ENCODE measurements at places on chromosomes 4 and X.
A peak's percentile ranks its signal among the peaks of the same experiment; 100 is the strongest.

- DNase-seq: no peak
Measured at GRCh38 chr4:99329876-99330275, 8.7 kb upstream of the ADH1B start.

DNA sequence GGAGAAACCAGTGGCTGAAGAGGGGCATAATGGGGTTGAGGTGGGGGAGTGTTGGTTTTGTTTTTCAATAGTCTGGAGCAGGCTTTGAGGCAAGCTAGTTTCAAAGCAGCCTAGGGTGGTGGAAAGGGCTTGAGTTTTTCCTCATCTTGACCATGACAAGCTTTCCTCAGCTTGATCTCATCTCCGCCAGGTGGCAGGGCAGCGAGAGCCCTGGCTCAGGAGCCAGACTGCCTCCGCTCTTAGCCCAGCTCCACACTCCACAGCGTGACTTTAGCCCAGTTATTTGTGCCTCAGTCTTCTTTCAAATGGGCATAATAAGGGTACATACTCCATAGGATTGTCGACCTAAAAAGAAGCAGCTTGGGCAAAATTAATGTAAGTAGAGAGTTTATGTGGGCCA is 29.9 kb upstream of the SOWAHD start:
- no peak for DNase-seq

- DNase-seq: no peak
Measured at GRCh38 chrX:129996120-129996519, 13.7 kb downstream of the BCORL1 start.

DNA sequence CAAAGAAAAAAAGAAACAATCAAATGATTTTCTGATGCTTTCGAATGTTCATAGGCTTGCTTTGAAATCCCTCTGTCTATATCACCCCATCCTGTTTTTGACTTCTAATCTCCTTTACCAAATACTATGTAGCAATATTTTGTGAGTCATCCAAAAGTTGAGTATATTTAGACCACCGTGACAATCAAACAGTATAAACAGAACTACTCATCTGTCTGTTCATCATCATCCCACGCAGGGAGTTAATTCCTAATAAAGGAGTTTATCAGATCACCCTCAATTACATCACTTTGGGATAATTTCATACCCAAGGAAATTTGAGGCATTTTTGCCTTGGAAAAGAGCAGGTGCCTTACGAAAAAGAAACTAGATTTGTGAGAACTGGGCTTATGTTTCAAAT is 212.9 kb downstream of the CBR4 start:
- DNase-seq: no peak

- no peak for DNase-seq
Measured at GRCh38 chr4:182179105-182179504, 64.1 kb upstream of the TENM3 start.

DNA sequence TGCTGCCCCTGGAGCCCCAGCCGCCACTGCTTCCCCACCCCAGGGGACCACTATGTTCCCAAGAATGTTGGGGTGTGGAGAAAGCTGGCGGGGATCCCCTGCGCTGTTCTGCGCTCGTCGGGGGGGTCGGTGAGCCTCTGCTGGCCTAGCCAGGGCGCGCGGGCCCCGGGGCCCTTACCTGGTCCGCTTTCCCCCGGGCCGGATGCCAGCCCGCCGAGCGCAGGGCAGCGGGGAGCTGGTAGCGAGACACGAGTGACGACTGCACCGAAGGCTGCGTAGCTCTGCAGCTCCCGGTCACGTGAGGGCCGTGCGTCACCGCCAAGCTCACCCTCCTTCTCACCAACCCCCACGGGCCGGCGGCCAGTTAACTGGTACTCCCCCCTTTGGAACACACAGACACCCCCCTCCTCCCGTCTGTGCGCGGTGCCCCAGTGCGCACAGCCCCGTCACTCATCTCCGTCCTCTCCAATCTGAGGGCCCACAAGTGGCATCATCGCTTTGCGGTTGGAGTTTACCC is at the start of gene BEX1:
TSS of gene BEX1 (minus strand) at position 254 of the 517 bp plus-strand sequence. CDS start 897 bp downstream, outside the sequence.
- DNase-seq: peak; percentile 6

DNA sequence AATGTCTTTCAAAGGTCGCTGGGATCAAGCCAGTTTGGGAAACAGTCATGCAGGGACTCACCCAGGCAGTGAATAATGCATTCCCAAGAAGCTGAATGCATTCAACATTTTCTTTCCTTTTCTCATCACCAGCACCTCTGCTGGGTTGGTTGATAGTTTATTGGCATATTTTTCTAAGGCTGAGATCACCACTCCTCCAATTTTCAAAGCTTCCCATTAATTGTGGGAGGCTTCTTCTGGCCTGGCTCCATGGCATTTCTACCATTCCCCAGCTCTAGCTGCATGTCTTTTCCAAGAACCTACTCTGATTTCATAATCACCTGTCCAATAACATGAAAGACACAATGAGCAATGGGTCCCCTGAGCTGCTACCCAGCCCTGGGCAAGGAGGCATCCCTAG is 35.8 kb downstream of the CHRDL1 start:
- no peak for DNase-seq

GRCh38 chr4:104967034-104967401 is 179.7 kb upstream of the TET2 start:
- peak; percentile 93 for DNase-seq

GRCh38 chr4:18057821-18058533 is 36.4 kb upstream of the LCORL start:
- DNase-seq: no peak

- DNase-seq: no peak
Measured at GRCh38 chr4:72954811-72955210, 114.7 kb downstream of the COX18 start.

DNA sequence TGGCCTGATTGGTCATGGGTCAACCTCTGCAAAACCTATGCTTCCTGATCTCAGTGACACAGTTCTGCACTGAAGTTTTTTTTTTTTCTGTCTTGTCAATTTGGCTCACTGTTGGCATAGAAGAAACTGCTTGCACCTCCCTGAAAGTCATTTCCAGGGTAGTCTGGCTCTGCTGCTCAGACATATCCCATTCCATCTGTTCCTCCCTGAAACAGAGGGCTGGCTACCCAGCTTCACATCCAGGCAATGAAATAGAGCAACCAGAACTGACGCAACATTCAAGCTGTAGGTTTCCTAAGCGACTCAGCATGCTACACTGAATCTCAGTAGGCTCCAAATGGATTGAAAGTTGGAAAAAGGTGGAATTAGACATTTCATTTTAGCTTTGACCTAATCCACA is 176.8 kb upstream of the MBNL3 start:
- DNase-seq: no peak

DNA sequence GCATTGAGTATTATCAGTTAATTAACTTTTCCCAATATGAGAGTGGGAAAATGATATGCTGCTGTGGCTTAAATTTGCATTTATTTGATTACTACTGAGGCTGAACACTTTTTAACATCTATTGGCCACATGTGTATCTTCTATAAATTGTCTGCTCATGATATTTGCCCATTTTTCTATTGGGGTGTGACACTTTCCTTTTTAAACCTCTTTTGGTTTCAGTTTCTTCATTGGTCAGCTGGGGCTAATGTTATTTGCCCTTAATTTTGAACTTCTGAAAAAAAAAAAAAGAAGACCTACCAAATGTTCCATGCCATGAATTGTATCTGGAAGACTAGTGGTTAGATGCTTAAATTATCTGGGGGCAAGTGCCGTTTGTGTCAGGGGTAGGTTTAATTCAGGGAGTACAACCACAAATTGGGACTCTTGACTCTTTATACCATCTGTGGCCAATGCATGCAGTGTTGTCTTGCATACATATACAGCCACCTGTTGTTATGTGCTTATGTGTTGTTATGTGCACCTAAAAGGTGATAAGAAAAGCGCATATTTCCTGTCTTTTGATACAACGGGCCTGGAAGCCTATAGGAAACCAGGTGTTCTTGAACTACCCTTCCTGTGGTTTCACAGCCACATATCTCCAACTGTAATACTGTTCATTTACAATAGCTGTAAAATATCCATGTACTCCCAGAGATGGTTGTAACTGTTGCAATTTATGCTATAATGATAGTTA is 49.0 kb downstream of the SH2D1A start:
- DNase-seq: no peak

DNA sequence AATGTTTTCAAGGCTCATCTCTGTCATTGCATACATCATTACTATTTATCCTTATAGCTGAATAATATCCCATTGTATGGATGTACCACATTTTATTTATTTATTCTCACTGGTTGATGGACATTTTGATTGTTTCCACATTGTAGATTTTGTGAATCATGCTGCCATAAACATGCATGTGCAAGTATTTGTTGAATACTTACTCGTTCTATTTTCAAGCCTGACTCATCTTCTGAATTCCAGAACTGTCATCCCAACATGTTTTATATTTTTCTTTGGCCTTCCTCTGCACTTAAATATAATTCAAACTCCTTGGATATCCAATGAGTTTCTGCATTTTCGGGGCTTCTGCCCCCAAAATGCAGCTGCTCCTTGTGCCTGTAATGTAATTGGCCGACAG is 77.6 kb downstream of the MXRA5 start:
- DNase-seq: no peak

- DNase-seq: no peak
Measured at GRCh38 chr4:42167709-42168108, 15.3 kb upstream of the BEND4 start.

- no peak for DNase-seq
Measured at GRCh38 chrX:2495595-2495994, 5.2 kb downstream of the DHRSX start.

DNA sequence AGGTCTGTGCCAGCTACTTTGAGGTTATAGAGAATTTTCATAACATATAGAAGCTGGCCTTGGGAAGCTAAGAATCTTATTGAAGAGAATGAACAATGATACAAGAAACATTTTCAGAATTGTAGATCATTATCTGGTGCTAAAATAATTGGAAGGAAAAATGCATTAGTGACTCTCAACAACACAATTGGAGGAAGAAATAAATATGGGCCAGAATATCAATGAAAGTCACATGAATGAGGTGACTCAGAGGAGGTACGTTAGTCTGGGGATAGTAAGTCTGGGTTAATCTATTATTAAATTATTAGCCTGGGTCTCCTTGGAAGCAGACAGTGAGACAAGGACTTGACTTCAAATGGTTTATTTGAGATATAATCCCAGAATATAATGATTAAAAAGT is 529.3 kb upstream of the SLIT2 start:
- no peak for DNase-seq

- no peak for DNase-seq
Measured at GRCh38 chrX:12142661-12143060, 4.4 kb downstream of the FRMPD4 start.

- peak; percentile 50 for DNase-seq
Measured at GRCh38 chr4:79831119-79831528, 241.9 kb downstream of the ANTXR2 start.

GRCh38 chr4:21954916-21955315 is 6.3 kb upstream of the KCNIP4 start:
- DNase-seq: no peak

DNA sequence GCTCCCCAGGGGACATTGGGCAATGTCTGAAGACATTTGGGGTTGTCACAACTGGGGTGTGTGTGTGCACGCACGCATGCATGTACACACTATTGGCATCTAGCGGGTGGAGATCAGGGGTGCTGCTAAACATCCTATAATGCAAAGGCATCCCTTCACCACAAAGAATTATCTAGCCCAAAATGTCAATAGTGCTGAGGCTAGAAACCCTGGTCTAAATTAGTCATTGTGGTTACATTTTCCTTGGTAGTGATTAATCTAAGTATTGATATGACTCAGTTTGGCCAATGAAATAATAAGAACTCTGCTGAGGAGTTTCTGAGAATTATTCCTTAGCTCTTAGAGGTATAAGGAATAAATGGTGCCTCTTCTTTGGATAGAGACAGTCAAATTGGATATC is 200.2 kb downstream of the CLCN4 start:
- DNase-seq: no peak

- DNase-seq: no peak
Measured at GRCh38 chr4:17072483-17072882, 174.0 kb upstream of the LDB2 start.

DNA sequence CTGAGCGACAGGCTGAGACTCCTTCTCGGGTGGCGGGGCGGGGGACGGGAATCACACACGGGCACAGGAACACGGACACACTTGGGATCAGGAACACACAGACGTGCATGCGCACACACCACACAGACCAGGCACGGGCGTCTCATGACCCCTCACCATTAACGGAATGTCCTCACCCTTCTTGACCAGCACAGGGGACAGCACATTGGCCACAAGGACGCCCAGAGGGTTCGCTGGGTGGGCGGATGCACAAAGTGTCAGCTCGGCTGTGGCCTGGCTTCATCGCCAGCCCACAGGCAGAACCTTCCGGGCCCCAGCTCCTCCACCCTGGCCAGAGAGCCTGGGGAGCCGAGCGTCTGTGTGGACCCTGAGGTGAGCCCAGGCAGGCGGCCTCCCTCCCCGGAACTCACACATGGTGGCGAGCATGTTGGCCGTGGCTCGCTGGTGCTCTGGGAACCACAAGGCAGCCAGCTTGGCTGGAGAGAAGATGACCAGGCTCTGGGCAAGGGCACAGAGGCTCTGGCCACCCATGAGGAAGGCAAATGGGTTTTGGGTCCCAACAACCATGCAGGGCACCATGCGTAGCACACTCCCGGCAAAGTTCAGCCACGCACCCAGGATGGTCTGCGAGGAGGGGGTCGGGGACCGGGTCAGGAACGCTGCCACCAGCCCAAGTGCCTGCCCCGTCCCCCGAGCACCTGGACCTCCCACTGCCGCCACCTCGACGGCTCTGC is 3.1 kb downstream of the SLC49A3 start:
- DNase-seq: no peak

GRCh38 chr4:138174981-138175794 is 67.0 kb downstream of the SLC7A11 start:
- peak; percentile 38 for DNase-seq

- no peak for DNase-seq
Measured at GRCh38 chrX:153514259-153514658, 3.2 kb upstream of the ATP2B3 start.
